Heart left ventricle (tissue), 16 donors: ENCODE measurements at places on chromosomes 13 and 19.
A peak's percentile ranks its signal among the peaks of the same experiment; 100 is the strongest.

DNA sequence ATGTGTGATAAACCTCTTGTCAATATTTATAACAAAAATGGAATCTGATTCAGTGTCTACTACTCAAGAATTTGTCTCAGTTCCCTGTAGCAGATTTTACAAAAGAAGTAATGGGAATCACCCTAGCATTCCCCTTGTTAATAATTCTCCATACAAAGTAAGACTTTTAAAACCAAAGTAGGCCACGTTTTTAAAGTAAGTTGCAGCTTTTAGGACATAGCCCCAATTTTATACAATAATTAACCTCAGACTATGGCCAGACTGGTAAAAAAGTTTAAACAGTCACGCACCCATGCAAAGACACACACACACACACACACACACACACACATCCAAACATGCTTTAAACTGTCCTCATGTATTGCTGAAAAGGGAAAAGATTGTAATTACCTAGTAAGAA lies 589.9 kb downstream of the PCDH9 start:
- DNase-seq, result no peak

GRCh38 chr13:23725922-23726321 lies 155.7 kb downstream of the TNFRSF19 start:
- DNase-seq, result no peak

- no peak for DNase-seq
These were observed 31.1 kb downstream of the OPA3 start for GRCh38 chr19:45553464-45553863.

DNA sequence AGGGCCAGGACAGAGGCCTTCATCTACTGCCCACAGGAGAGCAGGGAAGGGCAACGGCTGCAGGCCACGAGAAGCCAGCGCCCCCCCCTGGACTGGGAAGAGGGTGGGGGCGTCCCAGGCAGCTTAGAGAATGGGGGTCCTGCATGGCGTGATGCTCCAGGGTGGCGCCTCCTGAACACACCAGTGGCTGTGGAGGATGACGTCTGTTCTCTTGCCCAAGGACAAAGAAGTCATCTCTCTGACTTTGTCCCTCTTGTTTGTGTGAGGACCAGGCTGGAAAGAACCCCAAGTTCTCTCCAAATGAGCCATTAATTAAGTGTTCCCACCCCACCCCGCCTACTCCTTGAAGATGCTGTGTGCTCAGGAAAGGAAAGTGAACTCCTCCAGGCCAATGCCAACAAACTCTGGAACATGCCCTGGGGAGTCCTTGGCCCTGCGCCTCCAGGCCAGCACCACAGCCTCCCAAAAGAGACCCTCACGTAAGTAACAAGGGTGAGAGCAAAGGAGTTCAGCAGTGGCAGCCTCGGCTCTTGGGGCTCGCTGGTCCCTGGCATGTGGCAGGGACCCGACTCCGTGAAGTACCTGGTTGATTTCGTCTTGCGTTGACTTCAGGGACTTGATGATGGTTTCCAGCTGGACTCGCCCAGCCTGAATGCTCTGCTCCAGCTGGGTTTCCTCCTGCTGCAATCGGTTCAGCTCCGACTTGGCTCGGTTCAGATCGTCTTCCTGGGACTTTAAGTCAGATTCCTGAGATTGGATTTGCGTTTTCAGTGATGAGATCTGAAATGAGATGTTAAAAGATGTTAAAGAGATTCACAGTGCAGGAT lies 68.4 kb downstream of the EPS15L1 start:
- DNase-seq, result peak; percentile 53

GRCh38 chr13:93226623-93227279 lies at the start of gene GPC6:
GPC6 (plus strand) TSS chr13:93226807.
- DNase-seq, result no peak

- DNase-seq, result no peak
These were observed 48.0 kb downstream of the RFC3 start for GRCh38 chr13:33865945-33866344.

GRCh38 chr13:103815619-103816018 lies 749.4 kb upstream of the SLC10A2 start:
- no peak for DNase-seq

DNA sequence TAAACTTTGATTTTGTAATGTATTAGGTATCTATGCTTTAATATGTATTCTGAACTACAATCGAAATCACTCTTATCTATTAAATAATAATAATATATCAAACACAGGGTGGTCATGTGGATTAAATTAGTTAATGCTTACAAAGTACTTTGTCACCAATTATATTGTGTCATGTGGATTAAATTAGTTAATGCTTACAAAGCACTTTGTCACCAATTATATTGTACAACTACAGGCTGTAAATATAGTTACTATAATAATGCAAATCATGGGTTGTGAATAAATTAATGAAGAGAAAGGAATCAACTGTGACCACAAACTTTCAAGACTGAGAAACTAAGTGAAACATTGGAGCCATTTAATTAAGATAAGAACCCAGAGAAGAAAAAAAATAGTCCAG lies 1929.1 kb upstream of the PCDH20 start:
- no peak for DNase-seq

- peak; percentile 64 for DNase-seq
These were observed 616 bp downstream of the HNRNPUL1 start for GRCh38 chr19:41264581-41265394.

DNA sequence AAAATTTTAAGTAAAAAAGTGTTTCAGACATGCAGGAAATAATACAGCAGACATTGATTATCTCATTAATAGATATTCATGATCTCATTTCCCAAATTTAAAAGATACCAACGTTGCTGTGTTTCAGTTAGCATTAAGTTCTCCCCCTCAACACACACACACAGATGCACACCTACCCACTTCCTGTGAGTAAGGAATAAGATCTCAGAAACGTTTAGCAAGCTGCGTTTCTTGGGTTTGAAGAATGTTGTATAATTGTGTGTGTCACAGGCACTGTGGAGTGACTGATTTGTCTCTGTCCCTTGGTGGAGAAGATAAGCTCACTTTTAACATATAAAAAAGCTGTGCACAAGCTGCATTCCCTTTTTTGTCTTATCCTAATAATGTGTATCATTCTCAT lies 196.8 kb downstream of the PDS5B start:
- no peak for DNase-seq

- DNase-seq, result no peak
These were observed 747.2 kb downstream of the OLFM4 start for GRCh38 chr13:53775807-53776206.

- DNase-seq, result no peak
These were observed 2044.9 kb upstream of the PCDH20 start for GRCh38 chr13:63460462-63461090.

GRCh38 chr13:48159401-48159800 lies 64.5 kb upstream of the MED4 start:
- DNase-seq, result no peak

GRCh38 chr19:41700381-41701195 lies 7.8 kb upstream of the CEACAM5 start:
- DNase-seq, result no peak
